ENCODE measurements at places on chromosomes 2 and 18.

- no peak for DNase-seq
These were observed 310.3 kb upstream of the CYP26B1 start for GRCh38 chr2:72457801-72458516.

GRCh38 chr2:229920011-229920641 is 1.7 kb downstream of the TRIP12 start:
- peak; percentile 58 for DNase-seq

GRCh38 chr18:73896685-73897084 is 250.9 kb downstream of the FBXO15 start:
- no peak for DNase-seq

DNA sequence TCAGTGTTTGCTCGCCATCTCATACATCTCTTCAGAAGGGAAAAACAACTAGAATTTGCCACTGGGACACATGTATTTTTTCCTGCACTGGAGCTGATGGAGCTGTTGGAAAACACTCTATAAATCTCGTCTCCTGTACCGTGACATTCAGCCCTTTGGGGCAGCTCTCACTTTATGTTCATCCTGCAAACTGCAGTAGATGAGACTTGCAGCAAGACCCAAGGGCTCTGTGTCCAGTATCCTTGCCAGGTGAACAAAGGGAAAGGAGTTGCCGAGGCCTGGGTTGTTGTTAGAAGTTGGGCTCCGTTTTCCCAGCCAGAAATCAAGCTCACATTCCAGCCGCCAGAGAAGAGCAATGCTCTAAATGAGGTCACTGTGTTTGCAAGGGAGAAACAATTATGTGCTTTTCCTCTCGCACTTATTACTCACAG is 285.1 kb downstream of the SLC4A3 start:
- no peak for DNase-seq

DNA sequence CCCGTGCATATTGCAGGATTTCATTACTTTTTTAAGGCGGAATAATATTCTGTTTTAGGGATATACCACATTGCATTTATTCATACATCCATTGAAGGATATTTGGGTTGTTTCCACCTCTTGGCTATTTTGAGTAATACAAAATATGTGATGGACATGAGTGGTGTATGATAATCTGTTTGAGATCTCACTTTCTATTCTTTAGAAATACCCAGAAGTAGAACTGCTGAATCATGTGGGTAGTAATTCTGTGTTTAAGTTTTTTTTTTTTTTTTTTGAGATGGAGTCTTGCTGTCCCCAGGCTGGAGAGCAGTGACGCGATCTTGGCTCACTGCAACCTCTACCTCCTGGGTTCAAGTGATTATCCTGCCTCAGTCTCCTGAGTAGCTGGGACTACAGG is 201.4 kb downstream of the NYAP2 start:
- DNase-seq = no peak

DNA sequence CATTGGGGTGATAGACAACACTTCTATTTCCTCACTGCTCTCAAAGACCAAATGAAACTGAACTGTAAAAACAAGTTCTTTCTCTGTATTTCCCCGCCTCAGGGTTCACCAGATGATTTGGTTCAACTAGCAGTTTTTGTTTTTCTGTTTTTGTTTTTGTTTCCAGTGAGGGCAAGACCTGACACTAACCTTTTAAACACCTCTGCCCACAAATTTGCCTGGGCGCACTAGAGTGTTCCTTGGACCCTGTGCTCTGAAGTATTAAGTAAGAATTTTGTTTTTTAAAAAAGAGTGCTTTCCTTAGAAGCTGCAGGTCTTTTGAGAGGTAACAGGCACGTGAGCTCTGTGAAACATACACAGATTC is 92.9 kb downstream of the DYSF start:
- DNase-seq = no peak

DNA sequence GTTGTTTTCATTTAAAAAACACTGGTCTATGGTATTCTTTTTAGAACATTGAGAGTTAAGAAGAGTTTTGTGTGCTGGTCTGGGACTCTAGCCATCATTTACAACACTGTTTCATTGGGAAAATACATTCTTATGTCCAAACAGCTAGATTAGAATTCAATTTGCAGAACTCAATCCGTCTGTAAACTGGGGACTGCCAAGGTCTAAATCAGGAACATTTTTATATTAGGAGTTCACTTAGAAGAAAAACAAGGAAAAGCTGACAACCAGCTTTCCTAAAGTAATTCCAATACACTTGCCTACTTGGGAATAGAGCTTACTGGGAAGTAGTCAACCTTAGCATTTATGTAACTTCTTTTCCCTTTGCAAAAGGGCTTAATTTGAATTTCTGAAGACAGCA is 91.5 kb upstream of the RNF152 start:
- no peak for DNase-seq

DNA sequence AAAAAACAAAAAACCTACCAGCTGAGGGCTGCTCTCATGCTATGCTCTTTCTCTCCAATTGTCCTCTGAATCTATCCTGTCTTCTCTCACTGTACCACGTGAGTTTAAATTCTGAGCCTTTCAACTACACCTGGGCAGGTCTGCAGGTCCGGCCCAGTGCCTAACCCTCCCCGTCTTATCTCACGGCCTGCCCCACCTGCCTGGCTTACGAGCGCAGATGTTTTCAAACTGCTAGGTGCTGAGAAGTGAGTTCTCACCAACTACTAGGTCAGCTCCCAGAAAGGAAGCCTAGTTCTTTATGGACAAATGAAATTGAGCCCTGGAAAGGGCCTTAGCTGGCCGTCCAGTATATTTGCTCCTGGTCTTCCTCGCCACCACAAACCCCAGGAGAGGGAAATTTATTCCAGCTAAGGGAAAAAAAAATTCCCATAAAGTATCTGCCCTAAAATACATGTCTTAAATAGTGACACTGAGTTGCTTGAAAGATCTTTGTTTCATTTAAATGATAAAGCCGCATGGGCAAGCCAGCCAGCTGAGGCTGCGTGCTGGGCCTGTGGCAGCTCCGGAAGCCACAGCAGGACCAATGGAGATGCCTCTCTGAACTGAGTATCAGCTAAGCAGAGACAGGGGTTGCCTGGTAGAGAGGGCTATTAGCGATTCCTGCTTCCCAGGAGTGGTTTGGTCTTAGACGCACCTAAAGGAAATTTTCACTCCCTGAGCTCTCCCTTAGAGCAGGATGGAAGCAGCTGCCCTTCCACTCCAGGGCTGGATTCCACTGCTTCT is 92.5 kb upstream of the NCK2 start:
- no peak for DNase-seq

- peak; percentile 58 for DNase-seq
These were observed 45.8 kb upstream of the RBM44 start for GRCh38 chr2:237752761-237753165.

DNA sequence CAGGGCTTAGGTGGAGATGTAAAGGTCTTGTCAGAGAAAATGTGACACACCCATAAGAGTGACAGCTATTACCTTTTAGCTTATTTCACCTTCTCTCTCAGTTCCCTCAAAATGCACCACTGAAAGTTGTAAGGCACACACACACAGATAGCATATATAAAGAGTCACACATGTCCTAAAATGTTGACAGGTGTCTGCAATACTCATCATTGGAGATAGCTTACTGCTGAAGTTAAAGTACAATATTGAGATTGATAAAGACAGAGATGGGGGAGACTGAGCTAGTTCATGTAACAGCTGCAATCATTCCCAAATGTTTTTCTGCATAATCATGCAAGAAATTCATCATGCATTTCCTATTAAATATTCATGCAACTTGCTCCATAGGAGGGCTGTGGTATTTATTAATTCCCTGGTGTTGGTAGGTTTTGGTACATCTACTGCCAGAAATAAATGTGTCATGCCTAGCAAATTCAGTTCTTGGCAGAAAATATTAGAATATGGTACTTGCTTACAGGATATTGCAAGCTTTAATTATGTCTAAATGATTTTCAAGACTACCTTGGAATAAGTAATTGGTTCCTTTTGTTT is 118.8 kb upstream of the RBMS1 start:
- DNase-seq = no peak

DNA sequence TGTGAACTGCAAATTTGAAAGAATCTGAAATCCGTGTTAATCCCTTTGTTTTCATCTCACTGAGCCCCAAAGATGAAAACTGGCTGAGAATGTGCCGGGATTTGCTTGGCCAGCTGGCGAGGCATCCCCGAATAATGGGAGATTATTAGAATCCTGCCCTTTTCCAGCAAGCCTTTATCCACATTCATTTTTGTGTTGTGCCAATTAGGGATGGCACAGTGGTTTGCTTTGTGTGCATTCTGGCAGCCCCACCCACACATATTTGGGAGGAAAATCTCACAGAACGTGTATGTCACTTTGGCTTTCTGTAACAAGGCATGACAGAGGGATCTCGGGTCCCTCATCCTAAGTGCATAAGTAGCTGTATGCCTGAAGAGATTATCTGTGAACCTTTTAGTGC is 405.8 kb upstream of the FAM98A start:
- no peak for DNase-seq

GRCh38 chr18:31658670-31659575 is 25.5 kb downstream of the B4GALT6 start:
- peak; percentile 34 for DNase-seq

- DNase-seq = no peak
These were observed 12.4 kb upstream of the IL1RN start for GRCh38 chr2:113114996-113115395.

- no peak for DNase-seq
These were observed 6.3 kb downstream of the ANO7 start for GRCh38 chr2:241194811-241195210.

DNA sequence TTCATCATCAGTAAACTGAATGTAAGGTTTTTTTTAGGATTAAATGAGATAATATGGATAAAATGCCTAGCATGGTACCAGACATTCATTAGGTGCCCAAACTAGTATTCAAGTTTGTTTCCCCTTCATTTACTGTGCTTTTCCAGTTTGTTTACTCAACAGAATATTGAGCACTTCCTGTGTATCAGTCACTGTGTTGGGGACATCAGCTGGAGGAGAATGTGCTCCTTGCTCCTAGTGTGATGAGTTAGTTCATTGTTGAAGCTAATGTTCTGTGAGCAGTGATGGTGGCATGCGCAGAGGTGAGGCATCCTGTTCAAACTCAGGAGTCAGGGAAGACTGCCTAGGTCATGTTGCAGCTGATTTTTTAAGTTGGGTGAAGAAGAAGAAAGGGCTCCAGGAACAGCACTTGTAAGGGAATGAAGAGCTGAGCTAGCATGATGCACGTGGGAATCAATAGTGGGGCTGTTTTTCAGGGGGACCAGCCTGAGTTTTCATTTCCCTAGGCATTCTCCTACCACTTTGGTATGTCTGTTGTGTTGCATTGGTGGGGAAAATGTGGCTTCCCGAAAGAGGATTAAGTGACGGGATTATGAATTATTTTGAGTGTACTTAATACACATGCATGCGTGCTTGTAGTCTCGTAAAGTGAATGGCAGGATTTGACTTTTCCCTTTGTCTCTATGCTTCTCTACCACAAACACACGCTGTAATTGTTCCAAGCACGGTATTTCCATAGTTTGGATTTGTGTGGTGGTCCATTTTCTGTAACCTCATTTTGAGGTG is 23.7 kb downstream of the TTLL4 start:
- DNase-seq = no peak

DNA sequence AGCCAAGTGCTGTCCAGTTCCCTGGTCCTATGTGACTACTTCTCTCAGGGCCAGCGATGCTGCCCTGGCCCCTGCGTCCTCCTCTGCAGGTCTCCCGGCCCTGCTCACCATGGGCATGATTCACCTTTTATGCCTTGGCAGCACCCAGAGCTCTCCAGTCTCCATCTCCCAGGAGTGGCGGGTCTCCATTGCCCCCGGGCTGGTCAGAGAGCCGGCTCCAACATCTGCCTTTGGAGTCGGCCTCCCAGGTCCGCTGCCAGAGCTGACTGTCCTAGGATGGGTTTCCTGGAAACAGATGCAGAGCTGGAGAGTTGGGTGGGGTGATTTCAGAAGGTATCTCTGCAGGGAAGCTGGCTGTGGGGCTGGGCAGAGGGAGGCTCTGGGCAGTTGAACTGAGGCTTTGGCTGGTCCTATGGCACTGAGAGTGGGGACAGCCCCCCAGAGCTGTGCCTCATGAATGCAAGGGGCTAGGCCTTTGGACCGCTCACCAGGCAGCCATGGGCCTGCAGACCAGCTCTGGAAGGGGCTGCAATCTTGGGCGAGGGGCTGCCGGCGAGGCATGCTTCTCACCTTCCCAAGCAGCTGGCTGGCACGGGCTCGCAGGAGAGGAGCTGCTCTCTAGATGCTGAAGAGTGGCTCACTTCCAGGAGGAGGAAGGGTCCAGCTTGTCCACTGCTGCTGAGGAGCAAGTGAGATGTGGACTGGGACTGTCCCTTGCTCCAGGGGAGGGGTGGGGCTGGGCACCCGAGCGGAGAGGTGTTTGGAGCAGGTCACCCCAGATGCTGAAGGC is 59.8 kb upstream of the HS6ST1 start:
- DNase-seq = no peak

GRCh38 chr2:110688594-110689091 is 10.8 kb upstream of the BUB1 start:
- DNase-seq = no peak

- DNase-seq = no peak
These were observed 107.1 kb upstream of the PKDCC start for GRCh38 chr2:41940745-41941063.

DNA sequence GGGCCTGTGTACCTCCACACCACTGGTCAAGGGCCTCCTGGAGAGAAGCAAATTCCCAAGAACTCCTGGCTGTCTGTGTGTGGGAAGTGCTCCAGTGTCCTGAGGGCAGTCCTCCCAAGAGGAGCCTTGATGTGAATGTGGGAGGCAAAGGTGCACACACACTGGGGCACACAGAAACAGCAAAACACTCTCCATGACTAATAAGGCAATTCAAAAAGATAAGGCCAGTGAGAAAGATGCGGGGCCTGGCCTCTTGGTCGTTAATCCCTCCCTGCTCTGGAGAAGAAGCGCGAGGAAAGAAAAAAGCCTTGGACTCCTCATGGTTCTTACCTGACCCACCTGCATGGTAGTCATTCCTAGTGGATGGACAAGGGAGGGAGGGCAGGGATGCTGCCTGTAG is 373.2 kb downstream of the SLC4A3 start:
- DNase-seq = no peak

DNA sequence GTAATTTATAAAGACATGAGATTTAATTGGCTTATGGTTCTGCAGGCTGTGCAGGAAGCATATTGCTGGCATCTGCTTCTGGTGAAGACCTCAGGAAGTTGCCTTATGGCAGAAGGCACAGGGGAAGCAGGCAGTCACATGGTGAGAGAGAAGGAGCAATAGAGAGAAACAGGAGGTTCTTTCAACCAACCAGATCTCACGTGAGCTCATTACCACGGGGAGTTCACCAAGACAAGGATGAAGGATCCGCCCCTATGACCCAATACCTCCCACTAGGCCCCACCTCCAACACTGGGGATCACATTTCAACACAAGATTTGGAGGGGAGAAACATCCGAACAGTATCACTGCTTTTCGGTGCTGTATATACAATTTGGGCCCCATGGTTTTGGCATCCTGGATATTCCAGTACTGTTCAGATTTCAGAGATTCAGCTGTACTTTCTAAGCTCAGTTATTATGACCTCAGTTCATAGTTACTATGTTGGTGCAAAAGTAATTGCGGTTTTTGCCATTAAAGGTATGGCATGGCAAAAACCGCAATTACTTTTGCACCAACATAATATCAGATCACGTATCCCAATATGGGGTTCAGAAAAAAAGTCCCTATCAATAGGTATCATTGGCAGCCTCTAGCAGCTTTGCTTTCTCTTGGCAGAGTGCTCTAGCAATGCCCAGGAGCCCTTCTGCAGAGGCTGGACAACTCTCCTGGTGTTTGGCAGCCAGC is 189.6 kb upstream of the SIX3 start:
- DNase-seq = no peak
